Stimulated activated CD4-positive, alpha-beta T cell treated with anti-CD3 and anti-CD28 coated beads, Interleukin-1b, Interleukin-23, amount 100 ng/mL, for 24 hours (primary cell): ENCODE measurements at places on chromosomes 13 and 19.

GRCh38 chr19:19900139-19900728, 512 bp upstream of the ZNF93 start:
- no peak for DNase-seq

DNA sequence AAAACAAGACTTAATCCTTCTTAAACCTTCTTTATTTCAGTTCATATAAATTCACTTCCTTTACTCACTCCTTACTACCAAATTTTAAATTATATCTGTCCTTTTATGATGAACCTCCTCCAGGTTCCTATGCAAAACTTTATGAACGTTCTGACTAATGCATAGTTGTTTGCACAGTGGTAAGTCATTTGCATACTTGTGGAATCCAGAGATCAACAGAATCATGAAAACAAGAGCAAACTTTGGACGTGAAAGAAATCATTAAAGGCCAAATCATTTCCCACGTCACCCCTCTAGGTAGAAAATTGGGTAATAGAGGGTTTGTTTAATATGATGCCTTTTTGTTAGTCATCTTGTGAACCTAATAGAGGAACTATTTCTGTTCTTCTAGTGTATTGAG, 32.3 kb upstream of the MYCBP2 start:
- no peak for DNase-seq

- DNase-seq: no peak
These were observed 112.5 kb downstream of the COL4A1 start for GRCh38 chr13:110194451-110194850.

DNA sequence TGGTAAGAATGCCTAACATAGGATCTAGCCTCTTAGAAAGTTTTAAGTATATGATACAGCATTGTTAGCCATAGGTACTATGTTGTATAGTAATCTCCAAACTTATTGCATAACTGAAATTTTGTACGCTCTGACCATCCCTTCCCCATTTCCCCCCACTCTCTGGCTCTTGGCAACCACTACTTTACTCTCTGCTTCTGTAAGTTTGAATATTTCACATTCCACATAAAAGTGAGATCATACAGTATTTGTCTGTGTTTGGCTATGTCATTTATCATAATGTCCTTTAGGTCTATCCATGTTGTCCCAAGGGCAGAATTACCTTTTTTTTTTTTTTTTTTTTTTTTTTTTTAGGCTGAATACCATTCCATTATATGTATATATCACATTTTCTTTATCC, 396.9 kb downstream of the DLEU7 start:
- DNase-seq: no peak

DNA sequence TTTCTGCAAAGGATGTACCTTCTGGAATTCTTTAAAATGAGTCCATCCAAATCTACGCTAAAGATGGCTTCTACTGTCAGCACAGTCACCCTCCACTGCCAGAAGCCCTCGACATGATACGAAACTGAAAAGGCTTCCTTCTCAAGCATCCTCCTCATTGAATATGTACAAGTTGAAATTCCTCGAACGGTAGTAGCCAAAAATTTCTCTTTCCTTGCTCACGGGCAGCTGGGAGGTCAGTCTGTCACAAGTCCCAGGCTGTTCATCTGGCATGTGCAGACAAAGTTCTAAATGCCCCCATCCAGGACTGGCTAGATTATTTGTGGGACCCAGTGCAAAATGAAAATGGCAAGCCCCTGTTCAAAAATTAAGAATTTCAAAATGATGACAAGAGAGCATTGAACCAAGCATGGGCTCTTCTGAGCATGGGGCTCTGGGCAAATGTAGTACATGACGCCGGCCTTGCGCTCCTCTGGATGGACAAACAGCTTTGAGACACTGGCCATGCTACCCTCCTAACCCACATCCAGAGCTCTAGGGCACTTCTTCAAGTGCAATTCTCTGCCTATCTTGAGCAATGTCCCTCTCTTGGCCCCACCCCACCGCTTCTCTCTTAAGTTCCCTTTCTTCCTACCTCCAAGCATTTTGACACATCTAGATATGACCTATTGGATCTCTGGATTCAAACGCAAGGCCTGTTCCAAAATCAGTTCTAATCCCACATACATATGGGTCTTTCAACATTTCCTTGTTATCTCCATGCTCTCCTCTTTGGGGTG, 78.9 kb upstream of the FLT1 start:
- no peak for DNase-seq

DNA sequence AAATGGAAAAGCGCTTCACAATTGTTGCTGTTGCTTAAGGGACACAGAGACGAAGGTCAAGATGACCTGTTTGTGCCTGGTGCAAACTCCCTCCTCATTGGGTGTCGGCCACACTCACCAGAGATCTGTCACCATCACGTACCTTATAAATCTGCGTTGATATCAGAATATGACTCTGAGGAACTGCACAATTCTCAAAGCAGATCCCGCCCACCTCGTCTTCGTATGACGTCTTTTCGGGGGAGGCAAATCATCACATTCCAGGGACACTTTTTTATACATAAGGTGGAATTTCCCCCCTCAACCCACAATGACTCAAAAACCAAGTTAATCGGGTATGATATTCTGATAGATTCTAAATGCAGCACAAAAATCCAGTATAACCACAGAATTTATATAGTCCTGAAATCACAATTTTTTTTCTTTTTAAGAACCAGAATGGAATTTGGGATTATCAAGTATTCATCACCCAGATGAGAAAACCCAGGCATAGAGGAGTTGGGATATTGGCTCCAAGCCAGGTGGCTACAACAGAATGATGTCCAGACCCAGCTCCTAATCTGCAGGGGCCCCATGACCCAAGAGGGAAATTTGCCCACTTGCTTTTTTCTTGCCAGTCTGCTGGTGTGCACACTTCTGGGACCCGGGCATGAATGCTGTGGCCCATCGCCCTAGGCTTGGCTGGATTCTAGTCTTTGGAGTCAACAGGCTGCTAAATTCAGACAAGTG, 50.6 kb upstream of the MTIF3 start:
- DNase-seq: no peak

- no peak for DNase-seq
These were observed 178.6 kb downstream of the RBM26 start for GRCh38 chr13:79227418-79227817.

GRCh38 chr19:54178581-54179261, 5.8 kb upstream of the TMC4 start:
- DNase-seq: no peak

GRCh38 chr13:99178636-99179035, 22.0 kb upstream of the UBAC2 start:
- DNase-seq: no peak

- no peak for DNase-seq
These were observed 561 bp upstream of the GJA3 start for GRCh38 chr13:20161275-20161950.

DNA sequence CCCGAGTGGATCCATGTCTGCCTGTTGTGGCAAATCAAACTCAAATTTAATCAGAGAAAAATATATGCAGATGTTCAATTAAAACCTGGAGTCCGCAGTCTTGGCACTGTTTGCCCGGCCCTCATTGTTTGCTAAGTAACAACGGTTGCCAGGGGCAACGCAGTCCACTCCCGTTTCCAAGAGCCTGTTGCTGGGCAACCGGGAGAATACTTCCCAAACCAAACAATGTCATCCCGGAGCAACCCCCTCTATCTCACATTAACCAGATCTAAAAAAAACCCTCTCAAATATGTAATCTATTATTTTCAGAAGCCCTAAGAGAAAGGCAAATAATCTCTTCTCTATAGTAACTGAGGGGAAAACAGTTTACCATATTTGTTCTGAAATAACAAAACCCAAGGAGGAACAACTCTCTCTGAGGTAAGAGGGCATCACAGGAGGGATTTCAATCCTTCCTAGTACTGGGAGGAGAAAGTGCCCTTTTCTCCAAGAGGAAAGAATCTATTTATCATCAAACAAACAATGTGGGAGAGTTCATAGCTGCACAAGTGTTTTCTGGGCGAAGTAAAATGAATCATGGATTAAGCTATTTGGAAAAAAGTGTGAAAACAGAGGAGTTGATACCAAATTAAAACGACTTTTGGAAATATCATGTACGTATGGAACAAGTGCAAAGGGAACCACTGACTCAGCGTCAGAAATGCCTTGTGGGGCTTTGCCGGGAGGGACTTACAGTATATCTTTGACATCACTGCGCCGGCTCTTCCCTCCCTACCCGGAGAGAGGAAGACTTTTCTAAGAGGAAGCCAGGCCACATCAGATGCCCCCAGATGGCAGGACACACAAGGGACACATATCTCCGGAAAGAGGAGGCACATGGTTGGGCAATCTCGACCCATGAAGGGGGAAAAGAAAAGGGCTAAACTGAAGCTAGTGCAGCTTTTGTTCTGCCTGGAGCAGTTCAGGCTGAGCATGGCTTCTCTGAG, 43.3 kb downstream of the RFX2 start:
- DNase-seq: no peak

DNA sequence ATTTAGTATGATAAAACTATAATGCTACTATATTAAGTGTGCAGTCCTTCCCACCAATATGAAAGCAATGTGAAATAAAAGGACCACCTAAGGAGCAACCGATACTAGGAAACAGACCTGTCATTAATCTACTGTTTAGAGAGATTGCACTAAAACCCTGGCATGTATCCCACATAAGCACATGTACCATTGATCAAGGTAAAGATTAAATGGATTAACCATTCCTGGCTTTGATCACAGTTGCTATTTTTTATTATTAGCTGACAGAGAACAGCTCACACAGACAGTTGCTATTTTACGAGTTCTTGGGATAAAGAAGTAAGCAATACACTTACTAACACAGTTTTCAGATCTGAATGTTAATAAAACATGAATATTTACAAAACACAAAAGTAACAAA, 57.7 kb upstream of the ZDHHC20 start:
- DNase-seq: no peak

DNA sequence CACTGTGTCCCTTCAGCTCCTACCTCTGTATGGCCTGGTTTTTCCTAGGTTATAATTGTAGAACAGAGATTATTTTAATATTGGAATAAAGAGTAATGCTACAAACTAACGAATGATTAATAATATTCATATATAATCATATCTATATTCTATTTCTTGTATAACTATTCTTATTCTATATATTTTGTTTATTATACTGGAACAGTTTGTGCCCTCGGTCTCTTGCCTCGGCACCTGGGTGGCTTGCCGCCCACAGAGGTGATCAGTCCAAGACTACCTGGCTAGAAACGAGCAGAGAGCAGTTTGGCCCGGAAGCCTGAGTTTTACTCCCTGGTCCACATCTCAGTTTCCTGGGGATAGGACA, 3.9 kb upstream of the SLC27A1 start:
- DNase-seq: no peak

DNA sequence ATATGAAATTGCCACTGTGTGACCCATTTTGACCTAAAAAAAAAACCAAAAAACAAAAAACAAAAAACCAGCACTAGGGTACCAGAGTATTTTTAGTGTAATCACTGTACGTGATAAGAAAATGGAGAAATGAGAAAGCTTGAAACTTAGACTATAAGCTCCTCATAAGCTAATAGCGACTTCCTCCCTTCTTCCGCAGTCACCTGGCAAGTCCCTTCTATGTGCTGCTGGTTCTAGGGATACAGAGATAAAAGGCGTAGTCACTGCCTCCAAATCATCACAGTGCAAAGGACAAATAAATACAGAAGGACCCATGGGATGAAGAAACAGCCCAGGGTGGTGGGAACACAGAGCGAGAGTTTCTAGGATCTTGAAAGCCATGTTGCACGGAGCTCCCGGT, 190.3 kb downstream of the TM9SF2 start:
- DNase-seq: no peak

DNA sequence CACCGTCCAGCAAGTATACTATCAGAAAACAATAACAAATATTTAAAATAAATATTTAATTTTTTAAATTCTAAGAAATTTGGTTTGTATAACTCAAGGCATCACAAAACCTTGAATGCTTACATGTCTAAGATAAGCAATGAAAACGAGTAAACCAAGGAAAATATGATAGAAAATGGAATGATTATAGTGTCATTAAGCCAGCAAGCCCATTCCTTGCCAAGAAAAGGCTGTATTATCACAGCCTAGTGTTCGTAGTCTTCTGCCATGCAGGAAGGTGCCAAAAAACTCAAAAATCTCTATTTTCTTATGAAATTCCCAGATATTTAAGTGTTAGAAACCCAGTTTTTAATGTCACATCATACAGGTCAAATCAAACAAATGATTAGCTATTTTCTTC, 136.4 kb downstream of the STOML3 start:
- DNase-seq: no peak

GRCh38 chr19:6987850-6988249, 33.4 kb downstream of the MBD3L2B start:
- DNase-seq: no peak

- no peak for DNase-seq
These were observed 45.2 kb downstream of the CDADC1 start for GRCh38 chr13:49292742-49293486.

GRCh38 chr19:27779954-27780353, 1433.0 kb downstream of the UQCRFS1 start:
- no peak for DNase-seq

- DNase-seq: no peak
These were observed 567 bp downstream of the EFNB2 start for GRCh38 chr13:106534639-106535551.

DNA sequence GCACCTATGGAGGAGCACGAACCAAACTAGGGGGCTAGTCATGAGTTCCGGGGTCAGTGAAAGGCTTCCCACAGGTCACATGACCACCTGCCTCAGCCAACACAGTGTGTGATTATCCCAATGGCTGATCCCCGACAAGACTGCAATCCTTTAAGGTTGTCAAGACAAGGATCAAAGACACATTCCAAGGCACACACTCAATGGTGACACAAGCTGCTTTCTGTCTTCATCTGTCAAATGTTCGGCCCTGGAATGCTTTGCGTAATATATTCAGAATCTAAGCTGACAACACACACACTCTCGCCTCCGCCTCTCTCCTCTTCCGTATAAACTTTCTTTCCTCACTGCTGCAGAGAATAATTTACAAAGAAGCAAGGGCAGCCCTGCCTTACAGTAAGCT, 11.7 kb downstream of the RANBP3 start:
- no peak for DNase-seq

- no peak for DNase-seq
These were observed 329.8 kb upstream of the MIR17HG start for GRCh38 chr13:91017669-91018053.

- DNase-seq: no peak
These were observed 326.3 kb downstream of the DCLK1 start for GRCh38 chr13:35804901-35805300.

DNA sequence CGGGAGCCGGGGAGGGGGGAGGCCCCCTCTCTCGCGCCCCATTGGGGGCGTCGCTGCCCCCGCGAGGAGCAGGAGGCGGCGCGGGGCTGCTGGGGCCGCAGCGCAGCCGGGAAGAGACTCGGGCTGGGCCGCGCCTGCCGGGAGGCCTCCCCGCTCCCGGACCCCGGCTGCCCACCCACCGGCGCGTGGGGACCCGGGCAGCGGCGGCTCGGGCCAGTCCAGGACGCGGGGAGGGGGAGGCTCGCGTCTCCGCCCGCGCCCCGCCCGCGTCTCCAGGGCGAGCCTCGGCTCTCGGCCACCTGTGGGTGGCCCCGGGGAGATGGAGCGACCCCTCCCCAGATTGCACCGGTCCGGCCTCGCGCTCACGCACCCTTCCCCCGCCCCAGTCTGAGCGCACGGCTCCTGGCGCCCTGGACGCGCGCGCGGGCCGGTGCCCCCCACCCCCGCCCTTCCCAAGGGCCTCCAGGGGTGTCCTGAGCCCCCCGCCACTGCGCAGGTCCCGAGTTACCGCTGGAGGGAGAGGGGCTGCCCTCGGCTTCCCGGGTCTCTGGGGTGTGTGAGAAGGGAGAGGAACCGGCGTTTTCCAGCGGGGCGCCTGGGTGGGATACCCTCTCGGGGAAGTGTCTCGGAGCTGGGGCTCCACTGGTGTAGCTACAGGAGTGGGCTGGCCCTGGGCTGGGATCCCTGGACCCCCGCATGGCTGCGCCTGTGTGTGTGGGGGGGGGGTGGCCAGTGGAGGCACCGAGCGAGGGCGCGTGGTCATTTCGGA, 645 bp downstream of the PALM start:
- no peak for DNase-seq
